RCC 7860 (cell line): ENCODE measurements at places on chromosomes 6 and 20.
A peak's percentile ranks its signal among the peaks of the same experiment; 100 is the strongest.

DNA sequence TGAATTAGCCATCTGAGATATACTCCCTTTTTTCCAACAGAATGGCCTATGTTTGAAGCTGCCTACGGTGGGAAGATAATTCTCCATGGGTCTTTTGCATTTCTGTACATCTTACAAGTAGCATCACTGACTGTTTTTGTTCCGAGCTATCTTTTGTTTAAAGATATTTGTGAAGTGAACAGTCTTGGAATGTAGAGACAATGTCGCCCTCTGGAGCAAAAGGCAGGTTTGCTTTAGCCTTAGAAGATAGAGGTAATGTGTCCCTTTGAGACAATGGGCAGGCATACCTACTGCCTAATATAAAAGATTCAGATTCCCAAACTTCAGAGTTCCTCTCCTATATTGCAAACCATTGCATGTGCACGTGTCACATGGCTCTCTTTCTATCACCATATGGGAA, 347.8 kb upstream of the CNR1 start:
- DNase-seq, result no peak

- DNase-seq, result no peak
Observed at GRCh38 chr6:24079076-24079475, 46.9 kb upstream of the NRSN1 start.

DNA sequence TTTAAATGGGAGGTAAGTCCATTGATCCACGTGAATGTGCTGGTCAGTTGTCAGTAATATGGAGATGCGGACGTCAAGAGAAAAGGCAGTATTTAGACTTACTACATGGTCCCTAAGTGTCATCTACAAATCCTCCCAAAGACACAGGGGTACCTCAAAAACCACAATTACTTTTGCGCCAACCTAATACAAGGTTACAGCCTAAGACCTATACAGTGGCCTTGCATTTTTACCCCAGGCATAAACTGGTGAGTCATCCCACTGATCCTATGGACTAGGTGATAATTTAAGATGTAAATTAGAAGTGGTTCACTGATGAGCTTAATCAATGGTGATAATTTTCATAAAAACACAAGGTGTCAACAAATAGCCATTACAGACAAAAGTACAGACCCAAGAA, 141.0 kb downstream of the NFATC2 start:
- DNase-seq, result no peak

DNA sequence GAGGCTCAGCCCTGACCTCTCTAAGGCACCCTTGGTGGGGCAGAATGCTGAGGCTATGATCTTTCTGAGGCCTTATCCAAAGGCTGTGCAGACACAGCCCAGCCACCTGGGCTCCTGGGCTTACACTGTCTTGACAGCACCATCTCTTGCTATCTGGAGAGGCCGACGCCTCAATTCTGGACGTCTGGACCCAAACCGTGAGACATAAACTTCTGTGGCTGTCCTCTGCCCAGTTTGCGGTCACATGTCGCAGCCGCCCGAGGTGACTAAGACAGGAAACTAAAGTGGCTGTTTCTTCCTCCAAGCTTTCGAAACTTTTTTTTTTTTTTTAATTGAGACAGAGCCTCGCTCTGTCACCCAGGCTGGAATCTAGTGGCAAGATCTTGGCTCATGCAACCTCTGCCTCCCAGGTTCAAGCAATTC, 49.3 kb downstream of the PRR18 start:
- DNase-seq, result peak; percentile 59

DNA sequence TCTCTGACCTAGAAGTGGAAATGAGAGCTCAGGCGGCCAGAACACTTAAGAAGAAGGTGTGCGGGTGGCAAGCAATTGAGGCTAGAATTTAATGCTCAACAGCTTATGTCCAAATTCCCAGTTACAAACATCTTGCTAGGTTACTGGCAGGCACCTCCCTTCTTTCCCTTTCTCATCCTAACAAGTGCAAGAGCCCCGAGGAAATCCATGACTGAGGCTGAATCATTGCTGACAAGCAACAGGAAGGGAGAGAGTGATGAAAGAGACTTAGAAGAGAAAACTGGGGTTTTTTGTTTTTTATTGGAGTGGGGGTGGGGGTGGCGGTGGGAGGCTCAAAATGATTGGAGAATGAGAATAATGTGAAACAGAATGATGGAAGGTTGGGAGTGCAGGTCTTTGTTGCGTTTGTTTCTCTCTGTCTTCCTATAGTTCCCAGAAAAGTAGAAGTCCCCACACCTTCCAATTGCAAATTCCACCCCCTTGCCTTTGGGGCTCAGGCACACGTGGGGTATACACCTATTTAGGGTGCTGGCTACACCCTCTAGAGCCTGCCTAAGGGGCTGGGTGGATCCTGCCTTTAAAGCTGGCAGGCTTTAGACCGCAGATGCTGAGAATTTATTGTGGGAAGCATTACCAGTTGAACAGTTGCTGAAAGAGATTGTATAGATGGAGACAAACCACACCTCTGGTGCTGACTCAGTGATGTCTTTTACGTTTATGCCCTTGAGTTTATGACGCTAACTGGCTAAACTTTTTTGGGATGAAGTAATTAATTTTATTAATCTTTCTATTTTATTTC, 1.4 kb downstream of the FAM83B start:
- DNase-seq, result no peak

DNA sequence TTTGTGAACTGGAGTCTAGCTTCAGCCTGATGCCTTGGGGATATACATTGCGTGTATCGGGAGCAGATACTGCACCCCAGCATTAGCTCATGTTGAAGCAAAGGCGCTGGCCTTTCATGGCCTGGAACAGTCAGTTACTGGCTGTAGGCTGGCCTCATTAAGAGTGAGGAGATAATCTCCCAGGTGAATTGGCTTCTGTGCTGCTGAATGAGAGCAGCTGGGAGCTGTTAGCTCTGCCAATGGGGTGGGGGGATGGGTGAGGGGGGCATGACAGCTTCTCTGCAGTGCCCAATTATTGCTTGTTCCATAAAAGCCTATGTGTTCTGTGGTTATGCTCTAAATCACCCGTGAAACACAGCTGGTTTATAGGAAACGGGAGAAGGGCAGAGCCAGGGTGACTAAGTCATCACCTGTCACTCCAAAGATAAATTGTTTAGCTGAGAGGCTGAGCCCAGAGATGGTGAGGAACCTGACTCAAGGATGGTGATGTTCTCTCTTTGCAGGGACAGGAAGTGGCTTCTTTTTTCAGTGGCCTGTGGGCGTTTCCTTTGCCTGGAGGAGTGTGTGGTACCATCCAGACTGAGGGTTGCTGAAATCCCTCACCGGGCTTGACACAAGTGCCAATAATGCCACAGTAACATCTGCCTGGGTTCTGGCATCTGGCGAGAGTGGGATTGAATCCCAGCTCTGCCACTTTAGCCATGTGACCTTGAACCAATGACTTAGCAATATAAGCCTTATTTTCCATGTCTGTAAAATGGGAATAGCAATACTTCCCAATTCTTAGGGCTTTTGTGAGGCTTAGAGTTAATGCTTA, 170.8 kb downstream of the BCAS1 start:
- peak; percentile 100 for DNase-seq

GRCh38 chr20:47220161-47220582, 136.3 kb downstream of the ZMYND8 start:
- no peak for DNase-seq

- DNase-seq, result peak; percentile 84
Observed at GRCh38 chr6:36769676-36770499, 69.4 kb downstream of the CPNE5 start.

- DNase-seq, result no peak
Observed at GRCh38 chr20:21920211-21920610, 214.7 kb downstream of the PAX1 start.

DNA sequence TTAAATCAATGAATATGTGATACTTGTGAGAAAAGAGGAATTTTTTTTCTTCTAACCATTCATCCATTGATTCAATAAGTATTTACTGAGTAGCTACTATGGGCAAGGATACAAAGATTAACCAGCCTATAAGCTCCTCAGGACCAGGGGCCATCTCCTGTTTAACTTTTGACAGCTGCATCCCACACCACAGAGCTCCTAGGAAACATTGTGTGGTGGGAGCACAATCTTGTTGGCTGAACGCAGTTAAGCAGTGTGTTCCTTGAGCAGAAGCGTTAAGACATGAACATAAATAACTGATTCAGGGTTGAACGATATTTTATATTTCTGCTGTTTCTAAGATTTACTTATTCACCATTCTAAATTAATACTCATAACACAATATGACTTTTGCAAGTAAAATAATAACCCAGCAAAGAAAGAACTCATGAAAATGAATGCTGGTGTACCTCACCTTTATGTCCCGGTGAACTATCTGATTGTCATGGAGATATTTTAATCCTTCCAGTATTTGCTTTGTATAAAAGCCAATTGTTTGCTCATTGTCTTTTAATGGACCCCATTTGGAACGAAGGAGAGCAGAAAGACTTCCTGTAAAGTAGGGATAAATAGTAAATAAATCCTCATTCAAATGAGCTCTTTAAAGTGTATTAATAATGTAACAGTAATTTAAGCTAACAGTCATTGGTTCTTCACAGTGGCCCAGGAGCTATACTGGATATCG, 62.6 kb upstream of the MAP7 start:
- no peak for DNase-seq

GRCh38 chr20:62752671-62753501, 43.4 kb upstream of the MRGBP start:
- no peak for DNase-seq
